ENCODE measurements at places on chromosomes 4 and X. TPM values are rescaled to one million over a fixed set of nuclear protein-coding genes. Genes with fewer than 3 reads are reported as not detected.

Gene NRK
- 1.8 TPM for total RNA-seq

Gene AKAP4
- not detected for total RNA-seq

Gene PPBP
- 0.74 TPM for total RNA-seq

Gene SPANXB1
- not detected for total RNA-seq

Gene CLNK
- not detected for total RNA-seq

Gene VCX2
- total RNA-seq: not detected

Gene CCDC149
- 13.2 TPM for total RNA-seq

Gene NAA11
- not detected for total RNA-seq

Gene CDKL2
- 0.64 TPM for total RNA-seq

Gene ADAM29
- not detected for total RNA-seq

Gene PDZD4
- 2.6 TPM for total RNA-seq

Gene GPR119
- not detected for total RNA-seq

Gene MAGEA4
- not detected for total RNA-seq

Gene FAM184B
- not detected for total RNA-seq

Gene HDAC8
- 18.3 TPM for total RNA-seq

Gene HTN3
- not detected for total RNA-seq

Gene CXorf49
- total RNA-seq: not detected

Gene ZFX
- 35.3 TPM for total RNA-seq

Gene STATH
- total RNA-seq: not detected

Gene IBSP
- total RNA-seq: not detected

Gene SLC16A2
- total RNA-seq: 6.7 TPM

Gene DHX15
- 53.0 TPM for total RNA-seq

Gene PASD1
- not detected for total RNA-seq

Gene UCHL1
- total RNA-seq: 4.8 TPM

Gene LEF1
- 0.47 TPM for total RNA-seq

Gene NUDT11
- total RNA-seq: 0.10 TPM

Gene FGF13
- total RNA-seq: 0.59 TPM

Gene DCLK2
- 27.5 TPM for total RNA-seq

Gene FRMD7
- 0.07 TPM for total RNA-seq

Gene H2BW2
- not detected for total RNA-seq

Gene AADAT
- total RNA-seq: 1.6 TPM

Gene TMPRSS11A
- total RNA-seq: not detected

Gene RAB39B
- not detected for total RNA-seq

Gene LRRC66
- 0.27 TPM for total RNA-seq

Gene CLIC2
- total RNA-seq: 13.6 TPM

Gene GAB1
- 90.7 TPM for total RNA-seq

Gene SGMS2
- 23.1 TPM for total RNA-seq

Gene FATE1
- total RNA-seq: not detected

Gene BEND2
- total RNA-seq: 0.12 TPM

Gene RADX
- 0.64 TPM for total RNA-seq

Gene ACSL4
- total RNA-seq: 33.0 TPM

Gene NLGN3
- 0.92 TPM for total RNA-seq

Gene BTK
- total RNA-seq: 4.1 TPM

Gene TMPRSS11F
- total RNA-seq: not detected

Gene PDE6B
- 2.1 TPM for total RNA-seq
